ENCODE measurements at places on chromosomes 11 and 22. TPM values are rescaled to one million over a fixed set of nuclear protein-coding genes. Genes with fewer than 3 reads are reported as not detected.

DNA sequence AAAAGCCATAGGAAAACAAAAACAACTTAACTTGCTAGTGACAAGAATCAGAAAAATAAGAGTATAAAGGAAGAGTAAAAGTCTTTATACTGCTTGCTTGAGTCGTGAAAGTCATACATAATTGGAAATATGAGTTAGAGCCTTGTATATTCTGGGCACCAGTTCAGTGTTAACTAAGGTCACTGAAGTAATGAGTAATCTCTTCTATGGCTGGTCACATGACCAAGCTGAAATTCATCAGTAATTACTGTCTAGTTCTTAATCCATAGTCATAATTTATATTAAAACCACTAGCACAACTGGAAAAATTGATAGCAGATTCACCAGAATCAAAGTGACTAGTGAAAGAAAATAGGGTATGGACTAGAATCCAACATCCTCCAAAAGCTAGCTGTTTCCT is 84.4 kb upstream of the SLC5A12 start:
- no peak for DNase-seq
- no peaks in the 10 kb centered on the region for H3K36me3 ChIP-seq
- no peak overlapping the region for H3K4me3 ChIP-seq
- no peaks in the 10 kb centered on the region for H3K4me1 ChIP-seq
- no peak overlapping the region for H3K27ac ChIP-seq

- no peaks in the 10 kb centered on the region for H3K36me3 ChIP-seq
- H3K4me3 ChIP-seq: no peak overlapping the region
- H3K27me3 ChIP-seq: no peaks in the 10 kb centered on the region
- H3K27ac ChIP-seq: no peak overlapping the region
These were observed 254.5 kb upstream of the NARS2 start for GRCh38 chr11:78829146-78829545.

CHKB gene
- 18.4 TPM for total RNA-seq

OSM gene
- total RNA-seq: 0.25 TPM

MIF gene
- 207 TPM for total RNA-seq
